ENCODE measurements at places on chromosomes 5 and 9.

- no peak for DNase-seq
Observed at GRCh38 chr9:86685556-86685955, 261.8 kb downstream of the GAS1 start.

- DNase-seq: no peak
Observed at GRCh38 chr5:35050541-35051126, 2.9 kb upstream of the AGXT2 start.

GRCh38 chr5:76789991-76790581 is 28.7 kb upstream of the F2RL1 start:
- DNase-seq: no peak

DNA sequence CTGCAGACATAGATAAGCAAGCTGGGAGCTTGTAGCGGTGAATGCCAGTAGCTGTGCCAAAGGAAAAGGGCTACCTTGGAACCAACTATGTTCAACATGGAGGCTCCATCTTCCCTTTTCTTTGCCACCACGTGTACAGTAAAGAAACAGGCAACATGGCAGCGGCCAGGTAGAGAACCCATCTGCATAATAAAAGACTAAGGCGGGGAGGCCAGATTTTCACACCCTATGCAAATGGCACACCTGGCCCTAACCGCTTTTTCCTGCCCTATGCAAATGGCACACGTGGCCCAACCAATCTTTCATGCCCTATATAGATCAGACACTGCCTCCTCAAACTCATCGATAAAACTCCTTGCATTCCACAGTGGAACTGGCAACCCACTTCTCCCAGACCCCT is 477.5 kb upstream of the EDIL3 start:
- no peak for DNase-seq

GRCh38 chr5:116953251-116953930 is 378.8 kb upstream of the SEMA6A start:
- DNase-seq: no peak

DNA sequence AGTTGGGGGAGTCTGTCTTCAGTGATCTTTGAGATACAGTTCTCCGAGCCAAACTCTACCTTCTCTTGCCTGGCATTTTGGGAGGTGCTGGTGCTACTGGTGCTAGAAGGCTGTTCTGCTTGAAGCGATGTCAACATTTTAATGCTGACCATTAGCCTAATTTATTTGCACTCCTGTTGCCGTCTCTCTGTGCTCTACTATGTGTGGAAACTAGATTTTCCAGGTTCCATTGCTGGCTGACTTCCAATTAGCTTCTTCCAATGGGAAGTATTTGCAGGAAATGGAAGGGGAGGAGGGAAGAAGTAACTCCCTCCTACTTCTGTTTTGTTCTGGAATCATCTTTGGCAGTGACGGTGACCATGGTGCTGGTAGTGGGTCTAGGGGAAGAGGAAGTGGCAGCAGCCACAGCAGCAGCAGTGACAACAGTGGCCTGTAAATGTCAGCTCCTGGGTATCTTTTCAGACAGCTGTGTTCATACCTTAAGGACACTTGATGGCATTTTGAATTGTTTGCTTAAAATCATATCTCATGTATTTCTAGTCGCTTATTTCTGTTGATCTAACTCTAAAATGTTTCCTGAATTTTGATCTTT is 7.9 kb downstream of the TXNDC8 start:
- DNase-seq: no peak

DNA sequence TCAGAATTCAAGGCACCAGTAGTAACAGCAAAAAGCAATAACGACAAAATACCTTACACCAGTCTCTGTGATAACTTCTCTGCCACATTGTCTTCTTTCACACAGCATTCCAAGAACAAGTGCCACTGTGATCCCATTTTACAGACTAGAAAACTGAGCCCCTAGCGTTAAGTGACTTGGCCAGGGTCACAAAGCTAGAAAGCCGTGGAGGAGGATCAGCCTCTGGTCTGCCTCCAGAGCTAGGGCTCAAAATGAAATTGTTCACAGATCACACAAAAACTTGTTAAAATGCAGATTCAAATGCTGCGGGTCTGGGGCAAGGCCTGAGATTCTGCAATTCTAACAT is 154.1 kb downstream of the FAM114A2 start:
- DNase-seq: no peak

DNA sequence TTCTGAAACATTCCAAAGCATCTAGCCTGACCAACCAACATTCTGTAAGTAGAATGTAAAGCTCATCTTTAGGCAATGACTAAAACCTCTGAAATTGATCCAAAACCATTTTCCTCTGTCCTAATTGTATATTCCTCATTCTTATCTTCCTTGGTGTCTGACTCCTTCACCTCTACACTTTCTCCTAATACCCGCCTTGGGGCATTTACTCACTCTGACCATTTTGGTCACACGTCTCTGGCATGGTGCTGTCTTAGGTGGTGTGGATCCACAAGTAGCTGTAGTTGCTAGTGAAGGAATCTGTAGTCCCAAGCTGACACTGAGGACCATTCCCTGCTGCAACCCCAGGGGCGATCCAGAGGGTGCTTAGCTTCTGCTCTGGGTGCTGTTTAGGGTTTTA is 40.8 kb upstream of the LMNB1 start:
- DNase-seq: no peak

DNA sequence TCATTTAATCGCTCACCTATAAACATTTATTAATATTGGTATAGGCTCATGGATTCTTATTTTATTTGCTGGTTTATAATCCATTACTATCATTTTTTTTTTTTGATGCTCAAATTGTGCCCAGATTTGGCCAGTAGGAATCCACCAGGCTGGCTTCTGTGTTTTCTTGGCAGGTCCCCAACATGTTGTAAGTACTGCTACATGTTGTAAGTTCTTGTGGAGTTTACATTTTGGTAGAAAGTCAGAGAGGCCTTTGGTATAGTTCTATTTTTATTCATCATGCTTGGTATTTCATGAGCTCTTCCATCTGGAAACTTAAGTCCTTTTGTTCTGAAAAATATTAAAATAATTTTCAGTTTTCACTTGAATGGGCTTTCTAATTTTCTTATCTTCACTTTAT is 47.1 kb downstream of the MAT2B start:
- DNase-seq: no peak

DNA sequence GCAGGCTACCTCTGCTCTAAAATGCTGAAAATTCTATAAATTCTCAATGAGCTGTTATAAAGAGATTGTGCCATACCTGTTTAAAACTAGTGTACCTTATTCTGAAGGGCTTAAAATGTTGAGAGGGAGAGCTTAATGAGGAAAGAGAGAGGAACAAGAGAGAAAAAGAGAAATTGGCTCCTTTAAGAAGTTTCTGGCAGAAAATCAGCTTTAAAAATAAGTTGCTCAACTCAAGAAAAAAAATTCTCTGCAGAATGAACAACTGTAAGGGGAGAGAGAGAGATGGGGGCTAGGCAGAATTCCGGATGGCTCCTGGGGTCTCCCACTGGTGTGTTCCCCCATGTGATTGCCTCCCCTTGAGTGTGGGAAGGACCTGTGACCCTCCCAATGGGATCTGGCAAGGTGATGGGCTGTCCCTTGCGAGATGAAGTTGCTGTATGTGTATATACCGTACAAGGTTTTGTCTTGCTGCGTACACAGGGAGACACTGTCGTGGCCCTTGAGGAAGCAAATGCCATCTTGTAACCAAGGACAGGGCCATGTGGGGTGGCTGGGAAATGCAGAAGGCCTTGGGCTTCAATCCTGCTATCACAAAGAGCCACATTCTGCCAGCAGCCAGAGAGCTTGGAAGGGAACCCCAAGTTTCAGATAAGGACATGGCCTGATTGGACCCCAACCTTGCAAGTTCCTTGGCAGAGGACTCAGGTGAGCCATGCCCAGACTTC is 64.3 kb upstream of the S1PR3 start:
- no peak for DNase-seq

DNA sequence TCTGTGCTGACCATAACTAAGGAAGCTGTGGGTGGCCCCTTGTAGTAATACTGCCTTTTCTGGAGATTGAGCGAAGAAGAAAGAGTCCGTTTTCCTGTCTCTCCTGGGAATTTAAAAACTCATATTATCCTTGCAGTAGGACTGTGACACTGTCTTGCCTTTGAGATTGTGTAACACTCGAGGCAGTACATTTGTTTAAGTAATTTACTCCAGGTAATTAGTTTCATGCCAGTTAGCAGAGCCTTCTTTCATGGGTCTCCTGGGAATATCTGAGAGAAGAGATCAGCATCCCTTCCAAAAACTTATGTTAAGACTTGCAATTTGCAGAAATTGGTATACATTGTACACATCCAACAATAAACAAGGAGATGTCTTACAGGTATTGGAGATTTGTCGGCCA is 405.6 kb downstream of the DMRT2 start:
- no peak for DNase-seq
